ENCODE measurements at places on chromosomes 5 and 9.

DNA sequence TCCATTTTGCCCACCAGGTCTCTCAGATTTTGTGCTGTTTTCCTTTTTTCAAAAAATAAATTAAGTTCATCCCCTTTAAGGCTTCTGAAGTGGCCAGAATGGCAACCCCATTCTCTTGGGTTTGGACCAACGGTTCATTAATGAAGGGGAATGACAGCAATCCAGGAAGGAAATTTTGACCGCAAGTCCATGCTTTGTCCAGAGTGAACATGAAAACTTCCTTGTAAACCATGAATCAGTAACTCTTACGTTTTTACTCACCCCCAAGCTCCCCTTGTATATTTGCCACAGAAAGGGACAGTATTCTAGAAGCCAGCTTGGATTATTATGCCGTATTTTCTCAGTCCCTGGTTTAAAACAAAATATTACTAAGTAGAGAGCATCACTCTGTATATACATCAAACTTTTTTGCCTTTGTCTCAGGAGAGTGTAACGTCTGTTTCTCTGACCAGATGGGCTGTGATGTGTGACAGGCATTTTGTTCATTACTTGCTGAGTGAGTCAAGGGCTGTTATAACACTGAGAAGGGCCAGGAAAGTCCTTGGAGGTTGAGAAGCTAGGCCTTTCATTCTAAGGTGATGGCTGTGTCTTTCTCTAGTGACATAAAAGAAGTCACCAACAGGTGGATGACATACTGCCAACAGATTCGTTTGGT lies 148.2 kb downstream of the SMARCA2 start:
- no peak for DNase-seq

DNA sequence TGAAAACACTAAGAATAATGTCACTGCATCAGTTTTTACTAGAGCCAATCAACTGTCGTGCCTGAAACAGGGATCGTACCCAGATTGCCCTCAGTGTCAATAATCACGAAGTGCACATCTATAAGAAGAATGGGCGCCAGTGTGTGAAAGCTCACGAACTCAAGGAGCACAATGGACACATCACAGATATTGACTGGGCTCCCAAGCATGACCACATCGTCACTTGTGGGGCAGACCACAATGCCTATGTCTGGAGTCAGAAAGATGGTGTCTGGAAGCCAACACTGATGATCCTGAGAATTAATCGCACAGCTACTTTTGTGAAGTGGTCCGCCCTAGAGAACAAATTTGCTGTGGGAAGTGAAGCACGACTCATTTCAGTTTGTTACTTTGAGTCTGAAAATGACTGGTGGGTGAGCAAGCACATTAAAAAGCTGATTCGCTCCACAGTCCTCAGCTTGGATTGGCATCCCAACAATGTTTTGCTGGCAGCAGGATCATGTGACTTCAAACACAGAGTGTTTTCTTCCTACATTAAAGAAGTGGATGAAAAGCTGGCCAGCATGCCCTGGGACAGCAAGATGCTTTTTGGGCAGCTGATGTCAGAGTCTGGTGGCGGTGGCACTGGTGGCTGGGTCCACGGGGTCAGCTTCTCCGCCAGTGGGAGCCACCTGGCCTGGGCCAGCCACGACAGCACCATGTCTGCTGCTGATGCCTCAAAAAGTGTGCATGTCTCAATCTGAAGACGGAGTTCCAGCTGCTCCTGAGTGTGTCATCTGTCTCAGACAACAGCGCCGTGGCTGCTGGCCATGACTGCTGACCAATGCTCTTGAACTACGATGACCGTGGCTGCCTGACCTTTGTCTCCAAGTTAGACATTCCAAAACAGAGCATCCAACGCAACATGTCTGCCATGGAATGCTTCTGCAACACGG lies 32.2 kb downstream of the NSA2 start:
- DNase-seq, result no peak

DNA sequence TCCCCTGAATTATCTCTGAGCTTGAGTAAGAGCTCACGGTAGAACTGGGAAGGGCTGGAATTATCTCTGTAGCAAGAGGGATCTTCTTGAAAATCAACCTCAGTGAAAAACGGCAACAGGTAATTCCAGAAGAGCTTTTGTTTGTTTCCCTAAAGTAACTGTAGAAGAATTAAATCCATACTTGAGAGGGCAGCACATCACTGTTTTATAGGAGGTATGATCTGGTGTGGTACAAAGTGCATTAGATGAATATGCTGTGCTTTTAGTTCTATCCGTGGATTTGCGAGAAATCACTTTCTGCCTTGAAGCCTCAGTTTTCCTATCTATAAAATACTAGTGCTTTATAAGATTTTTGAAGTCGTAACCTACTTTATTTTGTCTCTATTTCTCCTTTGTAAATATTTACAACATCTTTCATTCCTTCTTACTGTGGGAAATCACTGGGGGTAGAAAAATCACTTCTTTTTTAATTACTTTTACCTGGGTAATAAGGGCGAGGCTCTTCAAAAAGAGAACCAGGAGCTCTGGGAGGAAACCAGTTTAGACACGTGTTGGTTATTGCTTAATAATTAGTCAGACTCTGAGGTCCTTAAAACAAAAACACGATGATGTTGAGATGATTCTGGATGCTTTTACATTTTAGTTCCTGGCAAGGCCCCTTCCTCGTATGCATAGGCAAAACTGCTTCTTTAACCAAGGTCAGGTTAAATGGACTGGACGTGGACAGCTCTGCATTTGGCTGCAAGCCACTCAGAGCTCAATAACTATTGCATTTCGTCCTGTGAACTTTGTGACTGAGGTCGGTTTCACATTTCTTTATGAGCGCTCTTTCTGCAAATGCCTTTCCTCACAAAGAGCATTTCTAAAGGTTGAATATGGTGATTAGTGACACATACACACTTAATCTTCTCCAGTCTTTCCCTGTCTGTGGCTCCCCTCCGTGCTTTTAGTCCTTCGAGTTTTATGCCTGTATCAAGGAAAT lies 376.1 kb downstream of the BRINP1 start:
- DNase-seq, result no peak

DNA sequence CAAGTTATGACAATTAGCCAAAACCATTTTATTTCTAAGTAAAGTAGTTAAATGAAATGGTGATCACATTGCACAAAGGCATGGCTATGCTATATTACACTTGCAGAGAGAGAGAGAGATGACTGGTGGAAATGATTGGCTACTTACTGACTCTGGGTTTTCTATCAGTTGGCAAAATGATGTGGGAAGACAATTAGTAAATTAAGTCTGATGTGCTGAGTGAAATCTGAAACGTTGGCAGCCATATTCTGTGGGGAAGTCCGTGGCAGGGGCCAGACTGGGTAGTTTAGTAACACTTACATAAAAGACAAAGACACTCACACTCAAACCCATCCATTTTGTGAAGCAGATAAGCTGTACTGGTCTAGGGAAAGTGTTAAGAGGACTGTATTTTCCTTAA lies 61.6 kb downstream of the ANXA1 start:
- no peak for DNase-seq

DNA sequence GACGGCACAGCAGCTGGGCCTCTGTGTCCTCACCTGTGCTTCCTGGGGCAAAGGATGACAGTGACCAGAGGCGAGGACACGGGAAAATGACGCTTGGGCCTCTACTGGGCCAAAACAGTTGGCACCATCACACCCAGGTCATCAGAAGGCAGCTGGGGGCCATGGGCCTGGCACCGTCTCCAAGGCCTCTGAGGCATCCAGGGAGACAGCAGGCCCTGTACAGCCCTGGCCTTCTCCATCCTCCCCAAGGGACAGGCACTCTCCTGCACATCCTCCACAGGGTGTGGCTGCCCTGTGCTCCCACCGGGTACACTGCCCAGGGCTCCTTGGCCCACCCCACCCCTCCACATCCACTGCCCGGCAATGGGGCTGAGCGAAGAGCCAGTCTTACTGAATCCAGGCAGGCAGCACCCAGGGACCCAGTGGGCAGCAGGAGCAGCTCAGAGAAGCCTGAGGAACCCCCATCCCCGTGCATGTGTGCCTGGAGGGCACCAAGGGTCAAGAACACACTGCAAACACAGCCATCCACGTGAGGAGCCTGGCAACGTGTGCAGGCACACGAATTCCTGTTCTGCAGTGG lies 4.0 kb downstream of the LPCAT1 start:
- no peak for DNase-seq

DNA sequence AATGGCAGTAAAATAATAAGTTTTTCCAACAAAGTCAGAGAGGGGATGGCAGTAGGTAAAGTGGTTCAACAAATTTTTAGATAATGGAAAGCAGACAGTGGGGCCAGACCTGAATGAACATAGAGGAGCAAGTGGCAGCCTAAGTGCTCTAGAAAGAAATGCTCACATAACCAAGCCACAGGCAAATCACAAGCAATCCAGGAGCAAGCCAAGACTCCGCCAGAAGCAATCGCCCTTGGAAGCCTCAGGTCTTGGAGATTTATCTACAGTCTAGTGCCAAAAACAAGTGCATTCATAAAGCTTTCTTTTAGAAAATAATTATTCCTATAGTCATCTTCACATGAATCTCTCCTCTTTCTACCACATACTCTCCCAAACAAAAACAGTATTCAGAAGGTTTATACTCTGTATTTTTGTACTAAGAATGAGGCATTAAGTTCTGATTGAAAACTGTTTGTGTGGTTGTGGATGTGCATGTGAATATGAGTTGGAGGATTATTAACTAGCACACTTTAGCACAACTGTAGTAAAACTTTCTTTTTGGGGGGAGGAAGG lies 375.5 kb downstream of the CDH9 start:
- DNase-seq, result no peak

- DNase-seq, result no peak
Observed at GRCh38 chr9:127307802-127308201, 43.2 kb downstream of the GARNL3 start.

GRCh38 chr5:68251804-68252522 lies 36.4 kb downstream of the PIK3R1 start:
- DNase-seq, result peak; percentile 89

DNA sequence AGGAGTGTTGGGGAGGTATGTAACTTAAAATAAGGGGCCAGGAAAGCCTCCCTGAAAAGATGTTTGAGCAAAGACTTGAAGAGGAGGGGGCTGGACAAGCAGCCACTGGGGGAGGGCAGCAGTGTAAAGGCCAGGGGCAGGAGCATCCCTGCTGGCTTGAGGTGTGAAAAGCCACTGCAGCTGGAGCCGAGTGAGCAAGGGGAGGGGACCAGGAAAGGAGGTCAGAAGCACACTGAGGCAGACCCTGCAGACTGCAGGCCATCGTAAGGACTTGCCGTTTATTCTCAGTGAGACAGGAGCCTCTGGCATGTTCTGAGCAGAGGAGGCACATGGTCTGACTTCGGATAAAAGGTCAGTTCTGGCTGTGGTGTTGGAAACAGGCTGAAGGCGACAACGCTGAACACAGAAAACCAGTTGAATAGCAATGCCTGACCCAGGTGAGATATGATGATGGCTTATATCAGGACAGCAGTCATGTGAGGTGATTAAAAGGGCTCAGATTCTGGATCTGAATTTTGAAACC lies 10.2 kb upstream of the ERGIC1 start:
- DNase-seq, result no peak

- no peak for DNase-seq
Observed at GRCh38 chr5:134604908-134605307, 27.7 kb downstream of the SAR1B start.

GRCh38 chr5:125196481-125197111 lies 450.2 kb upstream of the ZNF608 start:
- DNase-seq, result no peak

GRCh38 chr5:3601061-3601710 lies 5.6 kb downstream of the IRX1 start:
- DNase-seq, result no peak

DNA sequence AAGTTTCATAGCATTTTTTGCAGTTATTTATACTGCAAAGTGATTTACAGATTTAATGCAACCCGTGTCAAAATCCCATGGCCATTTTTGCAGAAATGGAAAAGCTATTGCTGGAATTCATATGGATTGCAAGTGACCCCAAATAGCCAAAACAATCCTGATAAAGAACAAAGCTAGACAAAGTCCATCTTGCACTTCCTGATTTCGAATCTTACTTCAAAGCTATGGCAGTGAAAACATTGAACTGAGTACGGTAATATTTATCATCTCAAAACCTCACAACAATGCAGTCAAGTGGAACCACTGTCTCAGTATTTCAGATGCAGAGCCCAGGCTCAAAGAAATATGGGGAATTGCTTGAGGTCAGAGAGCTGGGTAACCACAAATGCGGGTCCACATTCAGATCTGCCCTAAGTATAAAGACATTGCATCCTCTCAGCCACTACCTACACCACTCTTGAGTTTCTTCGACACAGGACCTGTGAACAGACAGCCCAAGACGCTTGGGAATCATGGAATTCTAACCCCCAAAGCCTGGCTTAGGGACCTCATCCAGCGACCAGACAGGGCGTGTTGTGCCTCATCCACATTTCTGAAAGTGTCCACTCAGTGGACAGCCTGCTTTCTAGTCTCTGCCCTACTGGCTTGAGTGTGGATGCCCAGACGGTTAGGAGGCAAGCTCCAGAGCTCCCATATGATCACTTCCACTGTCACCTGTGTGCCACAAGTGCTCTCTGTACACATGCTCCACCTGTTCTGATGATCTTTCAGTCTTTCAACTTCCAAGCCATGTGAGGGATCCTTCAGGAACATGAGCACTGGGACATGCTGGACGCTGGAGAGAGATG lies 39.3 kb upstream of the KCNIP1 start:
- no peak for DNase-seq

DNA sequence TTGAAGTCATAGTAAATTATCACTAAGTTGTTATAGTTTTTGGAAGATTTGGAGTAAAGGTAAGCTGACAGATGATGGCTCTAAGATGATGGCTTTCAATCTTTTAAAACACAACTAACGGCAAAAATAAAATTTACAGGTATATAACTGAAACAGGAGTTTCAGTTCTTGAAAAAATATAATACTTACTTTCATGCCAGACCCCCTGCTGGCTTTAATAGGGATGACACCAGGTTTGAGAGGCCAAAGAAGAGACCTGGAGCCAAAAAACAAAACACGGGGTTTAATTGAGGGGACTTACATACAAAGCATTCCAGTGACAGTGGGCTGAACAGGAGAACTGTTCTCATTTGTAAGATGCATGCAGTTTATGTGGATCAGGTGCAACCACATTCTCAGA lies 301.7 kb upstream of the PCSK5 start:
- DNase-seq, result no peak

GRCh38 chr9:33124751-33125381 lies 42.3 kb downstream of the B4GALT1 start:
- no peak for DNase-seq
